ENCODE measurements at places on chromosomes 6 and 20.

GRCh38 chr6:89526563-89526869, 93.6 kb downstream of the ANKRD6 start:
- no peak for DNase-seq

GRCh38 chr20:10970109-10970508, 296.3 kb upstream of the JAG1 start:
- DNase-seq = no peak

DNA sequence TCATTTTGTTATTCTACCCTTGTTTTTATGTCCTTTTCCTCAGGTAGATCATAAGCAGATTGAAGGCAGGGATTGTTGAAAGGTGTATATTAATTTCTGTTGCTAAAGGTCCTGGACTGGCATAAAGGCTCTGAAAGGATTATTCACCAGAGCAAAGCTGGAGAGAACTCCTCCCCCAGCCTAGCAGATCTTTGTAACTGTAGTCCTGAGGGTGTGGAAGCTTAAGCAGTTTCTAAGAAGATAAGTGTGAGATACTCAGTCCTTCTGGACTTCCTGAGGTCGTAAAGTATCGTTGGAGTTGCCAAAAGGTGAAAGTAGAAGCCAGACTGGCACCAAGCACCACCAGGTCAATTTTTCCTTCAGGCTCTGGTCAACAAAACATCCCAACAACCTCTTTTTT, 24.2 kb downstream of the CGA start:
- DNase-seq = no peak

GRCh38 chr6:126077810-126078776, 91.8 kb downstream of the TRMT11 start:
- no peak for DNase-seq

DNA sequence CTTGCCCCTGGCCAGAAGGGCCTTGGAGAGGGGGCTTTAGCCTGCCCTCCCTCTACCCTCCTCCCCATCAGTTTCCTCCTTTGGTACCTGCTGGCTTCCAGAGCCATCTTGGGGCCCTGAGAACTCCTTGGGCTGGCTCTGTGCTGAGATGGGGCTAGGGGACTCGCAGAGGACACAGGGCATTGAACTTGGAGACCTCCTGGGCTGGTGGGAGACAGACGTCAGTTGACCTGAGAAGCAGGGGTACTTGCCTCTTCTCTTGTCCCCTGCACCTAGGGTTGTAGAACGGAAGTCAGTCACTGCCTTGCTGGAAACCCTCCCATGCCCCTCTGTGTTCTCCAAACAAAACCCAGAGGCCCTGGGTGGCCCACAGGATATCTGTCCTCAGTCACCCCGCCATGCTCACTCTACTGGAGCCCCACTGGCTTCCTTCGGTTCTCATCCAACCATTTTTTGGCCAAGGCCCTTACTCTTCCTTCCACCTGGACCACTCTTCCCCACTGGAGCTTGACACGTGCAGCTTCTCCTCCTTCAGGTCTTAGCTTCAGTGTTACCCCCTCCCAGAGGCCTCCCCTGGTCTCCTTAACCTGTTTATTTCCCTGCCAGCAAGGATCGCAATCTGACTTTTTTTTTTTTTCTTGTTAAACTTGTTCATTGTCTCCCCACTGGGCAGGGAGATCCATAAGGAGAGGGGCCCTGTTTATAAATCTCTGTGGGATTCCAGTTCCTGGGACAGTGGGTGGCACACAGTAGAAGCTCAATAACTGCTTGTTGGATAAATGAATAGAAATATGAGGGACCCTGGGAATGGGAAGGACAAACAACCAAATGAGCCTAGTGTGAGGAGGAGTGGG, 971 bp downstream of the RBCK1 start:
- DNase-seq = no peak
